ENCODE measurements at places on chromosomes 5 and 9. TPM values are rescaled to one million over a fixed set of nuclear protein-coding genes. Genes with fewer than 3 reads are reported as not detected.
A peak's percentile ranks its signal among the peaks of the same experiment; 100 is the strongest.

DNA sequence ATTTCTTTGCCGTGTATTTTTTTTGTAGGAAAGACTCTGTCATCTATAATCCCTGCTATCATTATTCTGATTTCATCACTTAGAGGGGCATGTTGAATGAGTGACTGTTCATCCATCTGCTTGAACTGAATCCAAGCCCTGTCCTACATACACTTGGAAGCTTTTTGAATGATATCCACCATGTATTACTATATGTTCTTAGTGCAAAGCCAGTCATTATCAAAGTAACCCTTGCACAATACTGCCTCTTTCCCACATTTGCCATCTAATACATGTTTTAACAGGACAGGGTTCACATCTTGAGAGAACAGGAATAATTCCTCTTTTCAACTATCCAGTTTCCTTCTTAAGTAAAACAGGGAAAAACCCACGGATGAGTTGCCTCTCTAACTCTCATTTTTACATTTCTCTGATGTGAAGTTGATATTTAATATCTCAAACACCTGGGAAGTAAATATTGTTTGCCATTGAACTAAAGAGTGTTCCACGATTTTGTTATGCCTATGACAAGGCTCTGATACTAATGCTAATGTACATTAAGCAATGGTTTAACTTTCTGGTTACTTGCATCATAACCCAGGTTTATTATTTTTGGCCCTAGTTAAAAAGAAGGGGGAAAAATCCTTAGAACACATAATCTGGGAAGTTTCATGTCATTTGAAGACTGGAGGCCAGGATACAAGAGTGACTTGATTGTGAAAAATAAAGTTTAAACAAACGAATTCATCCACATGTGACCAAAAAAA lies 103.7 kb upstream of the TARS1 start:
- DNase-seq, result no peak

- no peak for DNase-seq
These were observed 401.1 kb upstream of the RGMB start for GRCh38 chr5:98372351-98372750.

IRGM gene
- not detected for total RNA-seq

GRCh38 chr9:114163517-114163951 lies 8.2 kb downstream of the COL27A1 start:
- peak; percentile 79 for DNase-seq

- DNase-seq, result peak; percentile 6
These were observed at the start of gene PCDHA7 for GRCh38 chr5:140833993-140834392. PCDHA7 (plus strand) TSS chr5:140834269; CDS start chr5:140834384, 115 bp downstream.

GRCh38 chr5:115343855-115344254 lies 47.4 kb upstream of the CCDC112 start:
- DNase-seq, result no peak

DNA sequence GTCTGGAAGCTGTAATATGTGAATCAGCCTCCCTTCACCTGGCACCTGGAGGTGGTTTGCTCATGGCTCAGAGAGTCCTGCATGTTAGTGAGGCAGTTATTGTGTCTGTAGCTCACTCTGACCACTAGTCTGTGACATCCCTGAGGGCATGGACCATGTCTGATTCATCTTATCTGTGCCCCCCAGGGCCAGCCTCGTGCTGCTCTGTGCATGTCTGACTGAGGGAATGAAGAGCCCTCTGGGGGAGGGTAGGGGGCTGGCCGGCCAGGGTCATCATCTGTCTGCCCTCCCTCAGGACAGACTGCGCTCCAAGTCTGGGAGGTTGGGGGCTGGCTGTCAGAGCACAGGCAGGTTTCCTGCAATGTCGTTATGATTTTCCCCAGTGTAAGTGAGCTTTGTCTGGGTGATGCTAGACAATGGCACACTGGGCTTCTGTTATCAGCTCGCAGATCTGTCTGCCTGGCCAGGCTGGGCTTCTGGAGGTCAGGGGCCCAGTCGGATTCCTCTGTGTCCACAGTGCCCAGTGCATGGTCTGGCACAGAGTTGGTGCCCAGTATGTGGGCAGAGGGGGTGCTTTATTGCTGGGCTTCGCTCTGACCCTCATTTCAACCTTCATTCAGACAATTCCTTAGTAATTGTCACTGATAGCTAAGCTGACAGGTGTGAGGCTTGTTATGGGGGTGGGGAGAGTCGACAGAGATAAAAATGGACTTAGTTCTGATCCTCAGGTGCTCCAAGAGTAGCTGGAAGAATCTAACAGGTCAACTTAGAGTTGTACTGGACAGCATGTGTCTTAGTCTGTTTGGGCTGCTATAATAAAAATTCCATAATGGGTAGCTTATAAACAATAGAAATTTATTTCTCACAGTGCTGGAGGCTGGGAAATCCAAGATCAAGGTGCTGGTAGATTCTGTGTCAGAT lies 85.7 kb upstream of the SHB start:
- no peak for DNase-seq

DNA sequence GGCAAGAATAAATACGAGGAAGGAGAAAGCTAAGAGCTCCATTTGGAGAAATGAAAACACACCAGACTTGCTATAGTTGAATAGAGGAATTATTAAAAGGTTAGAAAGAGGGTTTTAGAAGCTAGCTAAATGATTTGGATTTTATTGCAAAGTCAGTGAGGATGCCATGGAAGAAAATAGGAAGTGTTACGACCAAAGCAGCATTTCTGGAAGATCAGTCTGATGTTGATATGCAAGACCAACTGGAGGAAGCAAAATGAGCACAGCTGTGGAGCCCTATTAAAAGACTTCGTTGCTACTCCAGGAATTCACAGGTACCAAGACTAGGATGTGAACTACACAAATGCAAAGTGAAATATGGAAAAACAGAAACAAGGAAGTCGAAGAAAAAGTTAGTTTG lies 2.1 kb downstream of the DHX29 start:
- no peak for DNase-seq

IL13 gene
- not detected for total RNA-seq

DNA sequence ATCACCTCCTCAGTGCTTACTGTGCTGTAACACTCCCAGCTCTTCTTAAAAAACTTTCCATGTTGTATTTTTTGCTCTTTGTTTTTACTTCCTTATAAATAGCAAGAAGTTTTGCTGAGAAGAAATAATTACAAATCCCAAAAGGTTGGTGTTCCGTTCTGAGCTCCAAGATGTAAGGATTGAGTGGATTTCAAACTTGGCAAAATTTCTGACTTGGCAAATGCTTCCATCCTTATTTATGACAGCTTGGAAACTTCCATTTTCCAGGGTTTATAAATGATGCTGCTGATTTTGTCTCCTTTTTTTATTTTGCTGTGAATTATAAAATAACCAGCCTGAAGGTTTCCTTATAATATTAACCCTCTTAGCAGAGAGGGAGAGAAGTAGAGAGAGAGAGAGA lies 151.9 kb downstream of the NTRK2 start:
- peak; percentile 84 for DNase-seq

OTP gene
- total RNA-seq, result not detected

DNA sequence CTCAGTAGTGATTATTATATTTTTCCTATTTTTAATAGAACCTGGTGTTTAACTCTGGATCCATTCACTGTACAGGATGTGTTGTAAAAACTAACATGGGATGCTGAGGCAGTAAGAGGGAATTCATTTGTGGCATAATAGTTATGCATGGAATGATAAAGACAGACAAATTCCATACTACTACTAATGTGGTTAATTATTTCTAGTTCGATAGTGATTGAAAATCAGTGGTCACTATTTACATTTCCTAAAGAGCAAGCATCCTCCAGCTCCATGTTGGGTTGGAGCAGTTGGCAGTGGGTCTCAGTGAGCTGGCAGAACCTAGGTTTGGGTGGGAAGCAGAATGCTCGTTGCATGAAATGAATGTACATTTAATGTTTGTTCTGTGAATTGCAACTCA lies 122.6 kb downstream of the SAXO1 start:
- DNase-seq, result no peak

MOB3B gene
- 4.2 TPM for total RNA-seq

TICAM2 gene
- total RNA-seq, result 4.0 TPM

- DNase-seq, result peak; percentile 4
These were observed 260.9 kb upstream of the TUSC1 start for GRCh38 chr9:25939126-25939525.

NPR2 gene
- total RNA-seq, result 24.5 TPM

DNA sequence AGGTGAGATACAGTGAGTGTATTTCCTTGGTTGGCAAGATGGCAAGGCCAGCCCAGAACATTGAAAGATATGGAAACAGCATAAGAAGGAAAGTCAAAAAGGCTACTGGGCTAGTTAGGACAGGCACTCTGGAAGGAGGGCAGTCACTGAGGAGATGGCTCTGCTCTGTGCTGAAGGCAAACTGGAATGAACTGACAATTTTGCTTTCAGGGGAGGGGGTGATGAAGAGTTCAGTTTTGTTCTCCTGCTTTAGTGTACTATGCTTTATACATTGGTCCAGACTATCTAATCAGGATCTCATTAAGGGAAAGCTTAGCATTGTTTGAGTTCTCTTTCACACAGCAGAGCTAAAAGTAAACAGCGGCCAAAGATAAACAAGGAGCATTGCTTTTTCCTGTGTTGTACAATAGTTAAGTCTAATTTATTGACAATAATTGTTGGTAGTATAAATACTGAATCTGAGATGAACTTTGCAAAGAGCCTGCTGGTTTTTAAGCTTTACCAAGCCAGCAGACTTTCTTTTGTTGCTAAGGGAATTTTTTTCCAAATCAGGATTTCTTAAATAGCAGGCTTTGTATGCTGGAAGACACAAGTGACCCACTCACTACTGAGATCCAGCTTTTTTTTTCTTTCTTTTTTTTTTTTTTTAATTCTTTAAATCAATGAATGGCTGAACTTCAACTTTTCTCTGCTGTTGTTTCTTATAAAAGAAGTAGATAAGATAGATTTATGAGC lies 355.5 kb downstream of the ARRDC3 start:
- DNase-seq, result no peak

PTCH1 gene
- total RNA-seq, result 19.7 TPM

- DNase-seq, result no peak
These were observed 68.7 kb downstream of the KCNN2 start for GRCh38 chr5:114430532-114430931.

- DNase-seq, result no peak
These were observed 200.9 kb downstream of the SLIT3 start for GRCh38 chr5:169099801-169100734.

FBXO4 gene
- 10.7 TPM for total RNA-seq

DNA sequence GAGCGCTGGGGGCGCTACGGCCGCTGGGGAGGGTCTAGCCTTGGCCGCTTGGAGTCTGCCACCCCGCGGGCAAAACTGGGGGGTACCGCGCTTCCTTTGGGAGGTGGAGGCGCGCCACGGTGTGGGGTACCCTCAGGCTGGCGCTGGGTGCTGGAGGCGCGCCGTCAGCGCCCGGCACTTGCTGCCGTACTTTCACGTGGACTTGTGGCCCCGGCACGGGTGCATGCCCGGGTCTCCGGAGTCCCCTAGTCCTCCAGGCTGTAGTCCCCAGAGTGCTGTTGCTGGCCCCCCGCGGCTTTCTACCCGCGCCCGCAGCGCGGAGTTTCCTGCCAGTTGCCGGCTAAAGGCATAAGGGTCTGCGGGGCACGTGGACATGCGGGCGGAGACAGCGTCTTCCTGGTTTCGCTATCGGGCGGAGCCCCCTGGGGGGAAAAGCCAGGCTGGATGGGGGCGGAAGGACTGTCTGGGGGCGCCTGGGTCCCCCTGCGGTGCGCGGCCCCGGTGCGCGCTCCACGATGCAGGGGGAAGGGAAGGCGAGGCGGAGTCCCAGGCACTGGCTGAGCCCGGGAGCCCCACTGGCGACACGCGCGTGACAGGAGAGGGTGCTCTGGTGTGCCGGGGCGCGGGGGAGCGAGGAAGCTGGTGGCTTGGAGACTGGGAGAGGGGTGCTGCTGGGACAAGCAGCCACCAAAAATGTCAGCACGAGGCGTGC lies 666 bp downstream of the PPARGC1B start:
- DNase-seq, result peak; percentile 40

All from tongue (tissue), 3 donors.